ENCODE measurements at places on chromosomes 6 and 20.

DNA sequence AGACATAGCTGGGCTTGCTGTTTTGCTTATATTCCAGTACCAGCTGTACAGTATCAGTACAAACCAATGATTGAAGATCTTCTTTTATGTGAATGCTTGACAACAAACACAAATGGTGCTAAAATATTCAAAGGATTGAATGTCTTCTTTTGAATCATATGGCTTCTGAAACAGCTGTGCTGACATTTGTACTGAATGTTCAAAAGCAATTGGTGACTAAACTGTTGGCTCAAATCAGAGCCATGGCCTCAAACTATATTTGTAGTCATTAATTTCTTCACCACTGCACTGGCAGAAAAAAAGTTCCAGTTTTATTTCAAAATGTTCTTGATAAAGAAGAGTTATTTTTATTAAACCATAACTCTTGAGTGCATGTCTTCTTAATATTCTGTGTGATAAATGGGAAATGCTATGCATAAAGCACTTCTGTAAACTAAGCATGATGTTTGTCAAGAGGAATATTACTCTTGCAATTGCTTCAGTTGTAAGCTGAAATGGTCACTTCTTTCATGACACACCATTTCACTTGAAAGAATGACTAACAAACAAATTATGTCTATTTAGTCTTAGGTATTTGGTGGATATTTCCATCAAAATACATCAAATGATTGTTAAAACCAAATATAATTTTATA, 45.9 kb upstream of the CENPW start:
- no peak for DNase-seq

DNA sequence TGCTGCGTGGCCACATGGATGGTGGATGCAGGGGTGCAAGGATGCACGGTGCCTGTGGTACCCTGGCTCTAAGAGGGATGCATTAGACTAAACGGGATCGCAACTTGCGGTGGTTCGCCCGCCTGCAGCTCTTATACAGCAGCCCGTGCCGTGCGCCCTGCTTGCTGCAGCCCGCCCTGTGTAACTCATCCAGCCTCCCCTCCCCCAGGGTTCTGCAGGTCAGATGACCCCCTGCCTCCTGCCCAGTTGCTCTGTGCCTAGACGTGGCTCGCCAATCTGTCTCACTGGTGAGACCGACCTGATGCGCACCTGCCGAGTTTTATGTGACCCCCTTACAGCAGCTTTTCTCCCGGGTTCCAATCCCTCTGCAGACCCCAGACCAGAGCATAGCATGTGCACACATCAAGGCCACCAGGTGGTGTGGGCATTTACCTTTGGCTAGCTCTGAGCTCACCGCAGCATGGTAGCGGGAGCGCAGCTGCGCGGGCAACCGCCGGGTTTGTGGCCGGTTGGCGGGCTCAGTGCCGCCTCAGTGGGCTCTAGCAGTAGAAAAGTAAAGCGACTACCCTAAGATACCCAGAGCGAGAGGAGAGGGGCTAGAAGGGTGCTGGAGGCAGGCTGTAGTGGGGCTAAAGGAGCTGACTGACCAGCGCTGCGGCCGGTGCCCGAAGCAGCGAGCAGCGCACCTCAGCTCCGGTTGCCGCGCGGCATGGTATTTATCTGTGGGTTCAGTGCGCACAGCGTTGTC, 693 bp upstream of the GNAS-AS1 start:
- no peak for DNase-seq

DNA sequence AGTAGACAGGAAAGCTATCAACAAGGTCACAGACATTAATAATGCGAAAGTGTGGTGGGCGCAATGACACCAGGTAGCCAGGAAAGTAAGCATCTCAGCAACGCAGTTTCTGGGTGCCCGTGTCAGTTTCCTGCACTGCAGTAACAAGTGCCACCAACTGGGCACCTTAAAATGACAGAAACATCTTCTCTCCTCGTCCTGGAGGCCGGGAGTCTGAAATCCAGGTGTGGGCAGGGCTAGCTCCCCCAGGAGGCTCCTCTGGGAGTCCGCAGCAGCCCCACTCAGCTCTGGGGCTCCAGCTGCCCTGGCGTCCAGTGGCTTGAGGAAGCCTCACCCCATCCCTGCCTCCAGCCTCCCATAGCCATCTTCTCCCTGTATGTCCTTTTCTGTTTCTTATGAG, 387.2 kb downstream of the TAF4 start:
- DNase-seq = no peak

- DNase-seq = no peak
Measured at GRCh38 chr6:128500749-128501600, 19.4 kb downstream of the PTPRK start.

GRCh38 chr6:79234150-79235022, at the start of gene HMGN3:
Gene HMGN3, minus strand, starts transcription at chr6:79234682.
- DNase-seq = peak; percentile 72

GRCh38 chr20:50343490-50344179, 153.0 kb downstream of the CEBPB start:
- no peak for DNase-seq

- no peak for DNase-seq
Measured at GRCh38 chr6:18259675-18260447, 4.5 kb downstream of the DEK start.

DNA sequence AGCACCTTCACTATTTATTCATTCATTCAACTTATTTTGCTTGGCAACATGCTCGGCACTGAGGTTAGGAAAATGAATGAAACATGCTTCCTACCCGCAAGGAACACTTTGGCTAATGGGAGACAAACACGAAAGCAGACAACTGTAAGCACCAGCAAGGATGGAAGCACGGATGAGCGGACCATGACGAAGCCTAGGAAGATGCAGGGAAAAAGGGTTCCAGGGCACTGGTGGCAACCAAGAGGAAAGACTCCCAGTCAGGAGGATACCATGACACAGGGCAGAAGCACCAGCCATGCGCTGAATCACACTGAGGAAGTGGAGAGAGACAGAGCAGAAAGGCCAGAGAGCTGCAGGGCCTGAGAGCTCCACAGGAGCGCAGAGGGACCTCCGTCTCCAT, 9.8 kb downstream of the PDE10A start:
- no peak for DNase-seq

- no peak for DNase-seq
Measured at GRCh38 chr6:136786658-136787057, 5.6 kb downstream of the MAP3K5 start.

DNA sequence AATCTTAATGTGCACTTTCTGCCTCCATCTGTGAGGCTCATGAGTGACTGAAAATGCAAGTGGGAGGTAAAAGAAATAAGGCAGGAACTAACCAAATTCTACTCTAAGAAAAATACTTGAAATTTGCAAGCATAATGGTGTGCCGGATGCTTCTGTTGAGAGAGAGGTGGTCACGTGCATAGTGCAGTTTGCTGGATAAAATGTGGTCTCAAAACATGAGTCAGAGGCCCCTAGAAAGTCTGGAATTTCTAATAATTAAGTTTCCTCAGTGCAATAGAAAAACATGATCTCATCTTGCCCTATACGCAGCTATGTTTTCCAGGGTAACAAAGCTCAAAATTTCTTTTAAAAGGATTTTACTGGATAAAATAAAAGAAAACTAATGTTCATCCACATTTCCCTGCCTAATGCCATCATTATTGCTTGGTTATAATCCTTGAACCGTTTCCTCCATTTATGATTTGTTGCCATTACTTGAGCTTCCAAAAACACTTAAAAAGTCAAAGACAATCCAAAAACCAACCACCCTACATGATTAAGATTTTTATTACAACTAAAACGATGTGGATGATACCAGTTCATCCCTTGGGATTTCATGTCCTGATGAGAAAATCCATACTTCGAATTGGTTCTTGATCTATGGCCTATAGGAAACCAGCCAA, 351.7 kb upstream of the ARID1B start:
- no peak for DNase-seq

DNA sequence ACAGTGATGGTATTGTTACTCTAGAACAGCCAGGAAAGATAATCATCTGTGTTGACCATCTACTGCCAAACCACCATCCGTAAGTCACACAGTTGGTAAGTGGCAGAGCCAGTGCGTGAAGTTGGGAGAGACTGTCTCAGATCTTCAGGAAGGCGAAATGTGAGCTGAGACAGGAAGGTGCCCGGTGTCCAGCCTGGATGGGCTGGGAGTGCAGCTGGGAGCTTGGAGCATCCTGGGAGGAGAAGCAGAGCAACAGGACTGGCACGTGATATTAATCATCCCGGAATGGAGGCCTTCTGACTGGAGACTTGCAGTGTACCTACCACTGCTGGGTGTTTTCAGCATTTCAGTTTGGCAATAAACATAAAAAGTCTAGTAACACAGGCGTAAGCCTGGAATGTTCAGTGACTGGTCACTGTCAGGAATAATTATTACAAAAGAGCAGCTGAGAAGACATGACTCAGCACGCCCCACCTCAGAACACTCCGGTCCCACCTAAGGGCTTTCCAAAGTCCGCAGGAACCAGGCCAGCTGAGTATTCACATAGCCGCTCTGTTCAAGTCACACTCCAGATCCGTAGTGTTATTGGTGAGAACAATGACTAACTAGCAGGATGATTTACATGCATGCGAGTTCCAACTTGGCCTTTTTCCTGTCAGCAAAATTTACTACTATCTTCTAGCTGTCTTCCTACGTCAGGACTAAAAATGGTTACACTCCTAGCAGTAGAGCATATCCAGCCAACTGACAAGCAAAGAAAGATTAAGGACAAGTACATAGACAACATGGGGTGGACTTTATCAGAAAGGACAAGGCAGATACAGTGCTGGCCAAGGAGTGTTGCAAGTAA, 45.1 kb upstream of the PNRC1 start:
- no peak for DNase-seq

GRCh38 chr20:34532320-34532719, 16.1 kb downstream of the DYNLRB1 start:
- no peak for DNase-seq

- no peak for DNase-seq
Measured at GRCh38 chr6:6714953-6715352, 126.4 kb downstream of the LY86 start.

DNA sequence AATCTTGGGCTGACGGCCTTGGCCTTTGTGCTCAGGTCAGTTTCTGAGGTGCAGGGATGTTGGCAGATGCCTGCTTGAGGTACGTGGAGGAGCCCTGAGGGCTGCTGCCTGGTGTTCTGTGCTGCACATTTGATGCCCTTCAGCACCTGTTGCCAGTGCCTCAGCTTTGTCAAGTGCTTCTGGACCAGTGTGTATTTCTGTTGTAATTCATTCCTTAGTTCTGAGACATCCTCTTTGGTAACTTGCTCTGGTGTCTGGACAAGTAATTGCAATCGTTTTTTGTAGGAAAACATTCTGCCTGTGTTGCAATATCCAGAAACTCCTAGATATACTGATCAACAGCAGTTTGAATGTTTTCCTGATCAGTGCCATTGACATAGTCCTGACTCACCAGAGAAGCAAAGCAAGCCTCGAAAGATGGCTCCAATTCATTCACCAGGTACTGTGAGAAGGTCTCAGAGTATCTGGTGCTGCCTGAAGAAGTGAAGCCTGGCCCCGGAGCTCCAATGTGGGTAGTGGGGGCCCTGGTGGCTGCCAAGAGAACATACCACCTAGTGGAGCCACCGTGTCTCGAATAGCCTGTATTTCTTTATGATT, 26.7 kb downstream of the ZNF337 start:
- DNase-seq = no peak

- no peak for DNase-seq
Measured at GRCh38 chr6:25922301-25922700, 8.2 kb downstream of the SLC17A2 start.

DNA sequence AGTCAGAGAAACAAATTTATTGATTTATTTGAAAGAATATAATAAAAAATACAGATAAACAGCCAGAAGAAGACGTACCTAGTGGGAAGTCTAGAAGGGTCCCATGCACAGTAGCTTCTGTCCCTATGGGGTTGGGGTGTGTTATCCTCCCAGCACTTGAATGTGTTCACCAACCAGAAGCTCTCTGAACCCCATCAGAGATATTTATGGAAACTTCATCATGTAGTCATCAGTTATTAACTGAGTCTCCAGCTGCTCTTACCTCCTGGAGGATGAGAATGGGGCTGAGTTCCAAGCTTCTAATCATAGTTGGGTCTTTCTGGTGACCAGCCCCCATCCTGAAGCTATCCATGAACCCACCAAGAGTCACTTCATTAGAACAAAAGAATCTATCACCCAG, 15.4 kb upstream of the USP45 start:
- no peak for DNase-seq

DNA sequence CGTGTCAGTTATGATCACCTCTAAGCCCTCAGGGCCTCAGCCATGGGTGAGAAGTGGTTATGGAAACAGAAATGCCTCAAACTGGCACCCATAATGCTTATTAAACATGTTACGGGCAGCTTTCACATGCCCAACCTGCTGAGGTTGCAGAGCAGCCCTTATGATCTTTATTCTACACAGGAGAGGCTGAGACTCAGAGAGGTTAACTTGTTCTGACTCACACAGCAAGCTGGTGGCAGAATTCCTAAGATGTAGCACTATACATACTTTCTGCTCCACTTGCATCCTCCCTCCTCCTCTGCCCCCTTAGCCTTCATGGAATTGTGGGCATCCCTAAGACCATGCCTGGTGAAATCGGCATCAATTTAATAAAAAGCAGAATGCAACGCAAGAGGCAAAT, 34.7 kb upstream of the IGF2R start:
- no peak for DNase-seq

DNA sequence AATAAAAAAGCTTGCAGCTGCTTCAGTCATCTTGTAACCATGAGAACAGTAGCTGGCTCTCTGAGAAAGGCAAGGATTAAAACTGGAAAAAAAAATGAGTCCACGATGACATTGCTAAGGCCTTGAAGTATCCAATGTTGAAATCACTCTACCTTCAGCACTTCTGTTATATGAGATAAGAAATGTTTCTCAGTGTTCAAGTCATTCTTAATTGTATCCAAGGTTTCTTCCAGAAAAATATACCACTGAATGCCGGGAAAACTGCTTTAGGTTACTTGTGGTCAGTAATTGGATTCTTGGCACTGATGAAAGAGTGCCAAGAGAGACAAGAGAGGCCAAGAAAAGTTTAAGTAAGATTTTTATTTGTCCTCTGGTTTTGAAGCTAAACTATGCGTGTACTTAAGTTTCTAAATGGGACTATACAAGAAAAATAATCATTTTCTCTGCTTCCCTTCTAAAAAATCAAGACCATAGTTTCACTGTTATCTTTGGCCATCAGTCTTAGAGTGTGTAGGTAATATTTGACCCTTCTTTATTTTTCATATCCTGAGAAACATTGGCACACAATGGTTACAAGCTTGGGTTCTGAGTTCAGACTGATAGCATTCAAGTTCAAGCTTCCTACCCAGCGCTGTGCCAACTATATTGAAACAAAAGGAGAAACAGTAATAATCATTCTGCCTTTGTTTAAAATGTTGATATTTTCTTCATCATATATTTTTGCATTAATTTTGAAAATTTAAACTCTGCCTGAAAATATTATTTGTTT, 84.6 kb downstream of the TRDN start:
- no peak for DNase-seq
